GM23338 (cell line): ENCODE measurements at places on chromosomes 11 and 22.

DNA sequence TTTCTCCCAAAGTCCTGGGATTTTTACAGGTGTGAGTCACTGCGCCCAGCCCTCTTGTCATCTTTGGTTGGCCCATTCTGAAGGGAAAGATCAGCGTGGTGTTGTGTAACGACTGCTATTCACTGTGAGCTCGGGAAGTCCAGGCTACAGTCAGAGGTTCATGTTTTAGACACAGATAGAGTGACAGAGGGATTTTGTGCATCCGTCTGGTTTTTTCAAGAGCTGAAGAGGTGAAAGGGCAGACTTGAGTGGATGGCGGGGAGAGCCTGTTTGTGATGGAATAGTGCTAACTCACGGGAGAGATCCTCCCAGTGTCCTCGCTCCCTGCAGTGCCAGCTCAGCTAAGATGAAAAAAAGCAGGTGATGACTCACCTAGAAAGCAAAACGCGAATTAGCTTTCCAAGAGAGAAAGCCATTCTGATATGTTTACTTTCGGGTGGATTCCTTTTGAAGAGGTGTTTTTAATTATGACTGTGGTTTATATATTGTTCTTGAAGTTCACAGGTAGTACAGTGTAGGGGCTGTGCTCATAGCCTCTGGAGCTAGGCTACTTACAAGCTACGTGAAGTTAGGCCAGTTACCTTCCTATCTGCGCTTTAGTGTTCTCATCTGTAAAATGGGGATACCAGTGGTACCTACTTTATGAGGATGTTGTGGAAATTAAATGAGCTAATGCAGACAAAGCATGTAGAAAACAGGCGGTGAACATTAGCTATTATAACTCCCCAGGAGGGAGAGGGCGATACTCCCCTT lies 67.2 kb downstream of the C11orf91 start:
- no peak overlapping the region for H3K27ac ChIP-seq
- no peaks in the 10 kb centered on the region for H3K27me3 ChIP-seq
- H3K36me3 ChIP-seq = no peaks in the 10 kb centered on the region
- DNase-seq = peak; percentile 30

DNA sequence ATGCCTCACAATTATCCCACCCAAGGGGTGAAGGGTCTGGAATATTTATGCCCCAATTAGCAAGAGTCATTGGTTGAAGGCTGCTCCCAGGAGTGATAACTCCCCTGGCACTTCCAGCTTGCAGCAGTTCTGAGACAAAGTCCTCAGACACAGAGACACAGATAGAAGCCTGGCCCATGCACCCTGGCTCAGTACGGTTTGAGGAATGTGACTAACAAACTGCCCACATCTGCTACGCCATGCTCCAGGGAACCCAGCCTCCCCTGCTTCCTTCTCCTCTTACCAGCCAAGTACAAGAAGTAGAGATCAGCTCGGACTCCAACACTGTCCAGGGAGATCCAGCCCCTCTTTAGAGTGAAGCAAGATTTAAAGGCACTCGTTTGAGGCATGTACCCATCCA lies 48.5 kb upstream of the BMAL1 start:
- DNase-seq = no peak
- H3K27me3 ChIP-seq = no peaks in the 10 kb centered on the region
- H3K27ac ChIP-seq = no peak overlapping the region
- H3K4me1 ChIP-seq = no peaks in the 10 kb centered on the region

- DNase-seq = no peak
- H3K36me3 ChIP-seq = no peaks in the 10 kb centered on the region
- H3K27me3 ChIP-seq = no peaks in the 10 kb centered on the region
- no peak overlapping the region for H3K4me3 ChIP-seq
- H3K4me1 ChIP-seq = peaks cover 18% of the 10 kb centered on the region
- no peak overlapping the region for H3K27ac ChIP-seq
These were observed 11.5 kb downstream of the NPTXR start for GRCh38 chr22:38832005-38832978.

GRCh38 chr11:121553389-121553788 lies 100.6 kb upstream of the SORL1-AS1 start:
- DNase-seq = no peak
- no peaks in the 10 kb centered on the region for H3K4me1 ChIP-seq
- peaks cover 29% of the 10 kb centered on the region for H3K36me3 ChIP-seq
- H3K4me3 ChIP-seq = no peak overlapping the region
